Stimulated activated CD4-positive, alpha-beta T cell treated with anti-CD3 and anti-CD28 coated beads, TNF-alpha, amount 100 ng/mL, for 1 hour (primary cell): ENCODE measurements at places on chromosomes 1 and 21.
A peak's percentile ranks its signal among the peaks of the same experiment; 100 is the strongest.

GRCh38 chr1:224528900-224529299 lies 87.2 kb upstream of the CNIH3 start:
- DNase-seq: no peak

GRCh38 chr1:180211156-180211859 lies 18.8 kb upstream of the LHX4 start:
- DNase-seq: no peak

DNA sequence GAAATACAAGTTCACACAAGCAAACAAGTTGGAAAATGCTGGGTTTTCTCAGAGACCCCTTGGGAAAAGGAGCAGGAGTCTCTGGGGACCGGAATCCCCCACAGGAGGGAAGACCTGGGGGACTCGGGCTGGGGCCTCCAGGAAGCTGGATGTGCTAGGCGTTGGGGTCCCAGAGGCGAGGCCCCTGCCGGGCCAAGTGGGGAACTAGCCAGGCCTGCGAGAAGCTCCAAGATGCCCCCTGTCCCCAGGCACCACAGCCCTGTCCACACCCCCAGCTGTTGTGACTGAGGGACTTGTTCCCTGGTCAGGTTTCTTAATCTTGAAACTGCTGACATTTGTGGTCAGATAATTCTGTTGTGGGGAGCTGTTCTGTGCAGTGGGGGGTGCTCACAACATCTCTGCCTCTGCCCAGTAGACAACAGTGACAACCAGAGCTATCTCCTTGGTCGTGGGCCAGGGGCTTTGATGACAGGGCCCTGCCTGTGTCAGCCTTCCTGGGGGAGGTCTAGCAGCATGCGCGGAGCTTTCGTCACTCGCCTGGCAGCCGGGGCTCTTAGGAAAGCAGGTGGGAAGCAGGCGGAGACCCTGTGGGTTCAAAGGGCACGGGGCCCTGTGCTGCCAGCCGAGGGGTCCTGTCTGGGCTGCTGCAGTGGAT lies 126.4 kb upstream of the ARHGEF16 start:
- no peak for DNase-seq

- DNase-seq: no peak
These were observed 5.1 kb downstream of the LMNA start for GRCh38 chr1:156119503-156120209.

DNA sequence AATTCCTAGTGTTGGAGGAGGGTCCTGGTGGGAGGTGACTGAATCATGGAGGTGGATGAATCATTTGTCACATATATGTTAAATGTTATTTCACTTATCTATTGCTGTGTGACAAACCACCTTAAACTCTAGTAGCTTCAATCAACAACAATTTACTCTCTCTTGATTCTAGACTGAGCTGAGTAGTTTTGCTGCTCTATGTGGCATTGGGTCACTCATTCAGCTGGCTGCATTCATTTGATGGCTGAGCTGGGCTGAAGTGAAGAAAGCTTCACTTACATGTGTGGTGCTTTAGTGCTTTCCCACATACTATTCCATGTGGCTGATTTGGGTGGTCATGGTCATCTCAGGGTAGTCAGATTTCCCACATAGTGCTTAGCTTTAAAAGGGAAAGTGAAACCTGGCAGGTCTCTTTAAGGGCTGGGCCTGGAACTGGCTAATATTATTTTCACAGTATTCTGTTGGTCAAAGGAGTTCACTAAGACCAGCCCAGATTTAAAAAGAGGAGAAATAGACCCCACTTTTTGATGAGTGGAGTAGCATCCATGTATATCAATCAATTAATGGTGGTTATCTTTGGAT lies 10.5 kb downstream of the DNAH14 start:
- DNase-seq: no peak

GRCh38 chr1:41626146-41626545 lies 141.7 kb upstream of the EDN2 start:
- DNase-seq: no peak

GRCh38 chr1:45327644-45328515 lies 1.2 kb downstream of the HPDL start:
- no peak for DNase-seq

GRCh38 chr1:176073524-176074157 lies 133.4 kb downstream of the COP1 start:
- DNase-seq: no peak

DNA sequence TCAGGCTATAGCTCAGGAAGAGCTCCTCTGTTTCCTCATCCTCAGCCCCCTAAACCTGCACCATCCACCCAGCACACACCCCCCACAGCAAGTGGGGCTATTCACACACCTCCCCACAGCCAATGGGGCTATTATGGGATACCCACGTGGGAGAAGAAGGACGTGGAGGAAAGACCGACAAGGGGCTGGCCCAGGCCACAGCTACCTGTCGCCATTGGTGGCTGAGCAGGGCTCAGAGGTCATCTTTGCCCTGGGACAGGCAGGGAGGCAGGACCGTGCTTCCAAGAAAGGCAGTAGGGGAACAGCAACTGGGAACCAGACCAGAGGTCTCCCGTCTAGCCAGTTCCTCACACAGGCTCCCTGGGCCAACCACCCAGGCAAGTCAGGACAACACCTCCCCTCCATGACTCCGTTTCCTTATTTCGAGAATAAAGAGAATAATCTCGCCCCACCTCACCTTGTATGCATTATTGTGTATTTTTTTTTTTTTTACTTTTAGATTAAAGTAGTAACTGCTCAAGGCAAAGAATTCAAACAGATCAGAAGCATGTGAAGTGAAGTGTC lies 92.3 kb upstream of the TARDBP start:
- DNase-seq: no peak

GRCh38 chr1:32753532-32754316 lies 51.2 kb upstream of the SYNC start:
- peak; percentile 46 for DNase-seq

GRCh38 chr21:35942211-35943144 lies 117.8 kb downstream of the SETD4 start:
- DNase-seq: no peak

GRCh38 chr21:43667191-43667904 lies 8.0 kb downstream of the RRP1B start:
- DNase-seq: no peak

DNA sequence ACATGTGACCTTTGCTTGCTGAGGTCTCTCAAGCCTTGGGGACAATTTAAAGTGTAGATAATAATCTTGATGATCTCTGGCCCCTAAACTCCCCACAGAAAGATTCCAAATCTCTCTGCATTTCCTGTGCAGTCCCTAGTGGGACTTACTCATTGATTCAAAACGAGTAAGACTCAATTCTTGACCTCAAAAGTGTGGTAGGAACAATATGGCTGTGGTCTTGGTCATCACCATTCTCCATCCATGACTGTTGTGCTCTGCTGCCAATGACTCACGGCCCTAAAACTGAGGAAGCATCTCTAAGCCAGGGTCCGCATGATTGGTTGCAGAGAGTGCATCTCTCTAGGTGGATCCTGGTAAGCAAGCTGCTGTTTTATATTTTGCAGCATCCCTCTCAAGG lies 268.0 kb downstream of the PTGER3 start:
- DNase-seq: no peak

GRCh38 chr1:14820295-14821085 lies 222.0 kb downstream of the KAZN start:
- no peak for DNase-seq

DNA sequence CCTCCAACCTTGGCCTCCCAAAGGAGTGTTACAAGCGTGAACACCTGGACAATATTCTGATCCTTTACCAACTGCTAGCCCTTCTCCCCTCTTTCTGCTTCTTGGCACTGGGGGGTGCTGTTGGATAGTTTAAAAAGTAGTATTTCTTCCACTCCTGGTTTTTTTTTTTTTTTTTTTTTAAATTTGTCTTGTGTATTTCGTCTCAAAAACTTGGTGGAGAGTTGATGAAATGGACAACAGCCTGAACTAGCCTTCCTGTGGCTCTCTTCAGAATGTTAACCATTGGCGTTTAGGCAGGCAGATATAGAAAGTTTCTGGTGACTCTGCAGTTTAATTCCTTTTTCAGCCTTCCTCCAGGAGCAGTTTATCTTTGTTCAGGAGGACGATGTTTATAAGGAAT lies 69.7 kb upstream of the USP24 start:
- DNase-seq: no peak

- DNase-seq: no peak
These were observed 39.4 kb downstream of the PIK3C2B start for GRCh38 chr1:204455063-204455830.

DNA sequence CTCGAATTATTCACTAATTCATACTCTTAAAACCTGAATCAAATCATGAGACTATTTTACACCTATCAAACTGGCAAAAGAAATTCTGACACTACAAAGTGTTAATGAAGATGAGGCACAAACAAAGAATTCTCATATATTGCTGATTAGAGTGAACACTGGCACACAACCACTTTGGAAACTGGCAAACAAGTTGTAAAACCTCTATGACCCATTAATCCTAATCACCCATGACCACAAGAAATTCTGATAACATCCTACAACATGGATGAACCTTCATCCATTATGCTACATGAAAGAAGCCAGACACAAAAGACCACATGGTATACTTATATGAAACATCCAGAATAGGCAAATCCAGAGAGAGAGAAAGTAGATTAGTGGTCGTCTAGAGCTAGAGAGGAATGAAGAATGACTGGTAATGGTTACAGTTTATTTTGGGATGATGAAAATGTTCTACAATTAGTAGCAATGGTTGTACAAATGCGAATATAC lies 8.5 kb downstream of the GPBP1L1 start:
- DNase-seq: no peak

GRCh38 chr1:237961754-237962153 lies 71.0 kb upstream of the ZP4 start:
- DNase-seq: no peak

DNA sequence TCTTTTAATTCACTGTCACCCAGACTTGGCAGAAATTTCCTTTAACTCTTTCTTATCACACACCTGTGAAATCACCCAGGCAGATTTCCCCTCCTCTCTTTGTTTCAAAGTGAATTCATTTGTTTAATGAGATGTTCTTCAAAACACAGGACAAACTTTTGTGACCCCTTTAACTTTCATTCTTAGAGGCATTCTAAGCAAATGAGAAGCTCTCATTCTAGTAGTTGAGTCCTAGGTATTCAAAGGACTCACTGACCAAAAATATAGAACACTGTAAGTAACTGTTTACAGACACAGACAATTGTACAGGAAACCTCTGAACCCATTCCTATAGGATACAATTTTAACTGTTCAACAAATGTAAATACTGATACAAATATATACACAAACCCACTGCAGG lies 16.9 kb downstream of the LRRC8C start:
- DNase-seq: no peak

DNA sequence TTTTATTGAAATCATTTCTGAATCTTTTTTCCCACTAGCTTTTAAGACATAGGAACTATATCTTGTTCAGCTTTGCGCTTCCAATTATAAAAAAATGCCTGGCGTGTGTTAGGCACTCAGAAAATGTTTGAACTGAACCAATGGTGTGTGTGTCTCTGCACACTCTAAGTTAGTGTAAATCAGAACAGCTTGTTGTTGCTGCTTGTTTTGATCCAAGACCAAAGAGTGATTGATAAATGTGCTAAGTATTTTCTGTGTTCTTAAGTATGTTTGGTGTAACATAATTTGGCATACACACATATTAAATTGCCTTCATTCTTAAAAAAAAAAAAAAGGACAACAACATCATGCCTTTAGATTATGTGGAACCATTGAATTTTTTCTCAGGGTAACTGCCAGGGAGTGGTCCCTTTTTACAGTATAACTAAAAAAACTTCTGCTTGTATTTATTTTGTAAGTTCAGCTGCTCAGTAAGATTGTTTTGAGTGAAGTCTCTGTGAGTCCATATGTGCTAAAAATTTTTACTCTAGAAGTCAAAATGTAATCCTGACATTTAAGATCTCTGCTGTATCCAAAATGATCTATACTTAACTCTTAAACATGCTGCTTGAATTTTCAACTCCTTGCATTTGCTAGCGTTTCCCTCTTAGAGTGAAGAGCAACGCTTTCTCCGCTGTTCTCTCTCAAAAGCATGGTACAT lies 8.7 kb downstream of the CD55 start:
- no peak for DNase-seq

DNA sequence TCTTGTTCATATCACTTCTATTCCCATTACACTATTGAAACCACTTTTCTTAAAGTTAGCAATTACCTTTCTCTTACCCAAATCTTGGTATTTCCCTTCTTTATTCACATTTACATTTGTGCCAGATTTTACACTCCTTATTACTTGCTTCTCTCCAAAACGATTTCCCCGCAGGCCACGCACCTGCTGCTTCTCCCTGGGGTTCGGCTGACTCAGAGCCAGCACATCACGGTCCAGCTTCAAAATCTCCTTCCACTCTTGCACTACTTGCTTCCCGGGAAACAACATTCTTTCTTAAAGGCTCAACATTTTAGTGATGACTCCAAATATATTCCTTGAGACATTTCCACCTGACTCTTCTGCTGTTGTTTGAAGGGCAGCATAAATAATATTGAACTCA lies 20.7 kb downstream of the LHX9 start:
- DNase-seq: no peak

DNA sequence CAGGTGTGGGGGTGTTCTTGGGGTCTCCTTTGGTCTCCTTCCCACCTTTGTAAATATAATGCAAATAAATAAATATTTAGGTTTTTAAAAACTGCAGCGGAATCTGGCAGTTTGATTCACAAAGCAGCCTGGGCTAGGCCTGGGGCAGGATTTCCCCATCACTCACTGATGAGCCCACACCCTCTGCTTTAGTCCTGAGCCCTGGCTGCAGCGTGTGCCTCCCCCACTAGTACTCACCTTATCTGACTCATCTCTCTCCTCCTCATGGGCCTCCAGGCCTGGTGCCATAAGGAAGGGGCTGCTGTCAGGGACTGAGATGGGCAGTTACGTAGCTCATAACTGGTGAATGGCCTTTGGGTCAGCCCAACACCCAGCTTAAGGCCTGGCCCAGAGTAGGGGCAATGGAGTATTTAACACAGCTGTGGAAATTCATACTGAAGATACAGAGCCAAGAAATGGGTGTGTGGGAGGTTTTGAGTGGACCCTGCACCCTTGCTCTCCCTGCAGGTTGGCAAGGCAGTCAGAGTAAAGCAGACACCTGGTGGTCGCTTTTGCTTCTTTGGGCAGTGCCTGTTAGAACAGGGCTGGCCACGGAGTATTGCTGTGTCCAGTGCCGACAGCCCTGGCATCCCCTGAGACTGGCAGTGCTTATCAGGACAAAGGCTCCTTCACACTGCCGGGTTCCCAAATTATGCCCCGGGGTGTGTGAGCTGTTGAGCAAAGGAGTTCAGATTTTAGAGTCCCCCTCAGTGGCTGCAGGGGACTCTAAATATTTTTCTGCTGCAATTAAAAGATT lies 39.7 kb downstream of the AZIN2 start:
- no peak for DNase-seq

DNA sequence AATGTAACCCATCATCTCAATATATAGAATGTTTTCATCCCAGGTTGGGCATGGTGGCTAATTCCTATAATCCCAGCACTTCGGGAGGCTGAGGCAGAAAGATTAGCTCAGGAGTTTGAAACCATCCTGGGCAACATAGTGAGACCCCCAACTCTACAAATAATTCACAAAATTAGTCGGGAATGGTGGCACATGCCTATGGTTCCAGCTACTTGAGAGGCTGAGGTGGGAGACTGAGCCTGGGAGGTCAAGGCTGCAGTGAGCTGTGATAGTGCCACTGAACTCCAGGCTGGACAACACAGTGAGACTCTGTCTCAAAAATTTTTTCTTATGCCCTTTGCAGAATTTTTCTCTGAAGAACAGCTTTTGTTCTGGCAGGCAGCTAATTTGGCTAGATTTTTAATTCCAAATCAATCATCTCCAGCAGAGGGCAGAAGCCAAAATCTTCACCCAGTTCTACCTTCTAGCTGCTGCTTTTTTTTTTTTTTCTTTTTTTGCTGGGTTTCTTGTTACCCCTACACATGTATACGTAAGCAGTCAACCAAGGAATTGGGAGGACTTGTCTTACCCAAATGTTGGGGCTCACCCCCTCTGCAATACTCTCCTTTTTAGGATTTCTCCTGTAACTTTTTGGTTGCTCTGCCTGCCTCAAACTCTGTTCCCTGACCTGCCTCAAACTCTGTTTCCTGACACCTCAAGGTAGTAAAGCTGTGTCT lies 2.7 kb upstream of the RAD54L start:
- DNase-seq: no peak
